Frontal cortex (tissue), 4 donors: ENCODE measurements at places on chromosomes 1 and 21. TPM values are rescaled to one million over a fixed set of nuclear protein-coding genes. Genes with fewer than 3 reads are reported as not detected.

GRCh38 chr1:19872190-19872589 lies 10.0 kb upstream of the OTUD3 start:
- no peak for DNase-seq

DNA sequence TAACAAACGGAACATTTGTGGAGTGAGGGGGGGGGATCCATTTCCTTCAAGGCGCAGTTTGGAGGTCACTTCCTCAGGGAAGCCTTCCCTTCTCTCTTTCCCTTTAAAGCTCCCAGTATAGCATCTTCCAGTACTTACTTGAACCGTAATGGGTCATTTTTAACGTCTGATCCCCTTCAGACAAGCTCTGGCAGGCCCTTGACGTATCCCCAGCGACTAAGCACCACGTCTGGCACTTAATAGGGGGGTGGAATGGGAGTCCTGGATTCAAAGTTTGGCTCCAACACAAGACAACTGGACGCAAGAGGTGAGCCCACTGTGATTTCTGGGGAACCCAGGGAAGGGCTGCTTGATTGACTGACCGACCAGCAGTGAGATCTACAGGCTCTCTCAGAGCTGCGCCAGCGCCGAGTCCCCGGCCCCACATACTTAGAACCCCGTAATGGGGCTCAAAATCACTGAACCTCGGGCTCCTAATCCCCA lies 441 bp downstream of the YARS1 start:
- DNase-seq, result no peak

- no peak for DNase-seq
These were observed 15.4 kb downstream of the DHRS3 start for GRCh38 chr1:12602659-12603024.

DNA sequence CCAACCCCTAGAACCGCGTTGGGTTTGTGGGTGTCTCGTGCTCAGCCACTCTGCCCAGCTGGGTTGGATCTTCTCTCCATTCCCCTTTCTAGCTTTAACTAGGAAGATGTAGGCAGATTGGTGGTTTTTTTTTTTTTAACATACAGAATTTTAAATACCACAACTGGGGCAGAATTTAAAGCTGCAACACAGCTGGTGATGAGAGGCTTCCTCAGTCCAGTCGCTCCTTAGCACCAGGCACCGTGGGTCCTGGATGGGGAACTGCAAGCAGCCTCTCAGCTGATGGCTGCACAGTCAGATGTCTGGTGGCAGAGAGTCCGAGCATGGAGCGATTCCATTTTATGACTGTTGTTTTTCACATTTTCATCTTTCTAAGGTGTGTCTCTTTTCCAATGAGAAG lies 18.7 kb downstream of the TFF3 start:
- no peak for DNase-seq

DNA sequence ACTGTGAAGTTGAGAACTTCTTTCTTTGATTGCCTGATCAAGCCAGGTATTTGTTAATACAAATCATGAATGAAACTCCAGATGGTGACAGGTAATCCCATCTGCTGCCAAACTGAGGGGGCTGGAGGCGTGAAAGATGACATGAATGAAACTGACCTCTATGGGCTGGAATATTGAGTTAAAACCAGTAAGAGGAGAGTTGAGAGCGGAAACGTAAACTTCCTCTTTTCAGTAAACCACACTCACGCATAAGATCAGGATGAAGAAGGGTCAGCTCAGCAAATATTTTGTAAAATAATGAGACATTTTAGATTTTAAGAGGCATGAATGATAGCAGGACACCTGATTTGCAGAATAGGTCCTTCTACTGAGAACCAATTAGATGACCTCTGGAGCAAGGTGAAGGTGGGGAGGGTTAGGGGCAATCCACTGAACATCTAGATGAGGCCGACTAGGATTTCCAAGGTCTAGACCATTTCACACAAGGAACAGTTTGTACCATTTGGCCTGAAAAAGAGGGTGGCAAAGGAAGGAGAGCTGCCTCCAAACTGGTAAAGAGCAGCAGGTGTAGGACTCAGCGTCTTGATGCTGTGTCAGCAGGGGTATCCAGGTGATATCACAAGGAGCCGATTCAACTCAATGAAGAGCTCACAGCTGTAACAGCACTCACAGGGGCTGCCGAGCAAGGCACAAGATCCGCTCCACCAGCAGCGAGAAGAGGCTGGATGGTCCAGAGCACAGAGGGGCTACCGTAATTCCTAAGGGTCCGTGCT lies 132.6 kb downstream of the NTPCR start:
- no peak for DNase-seq

GRCh38 chr1:169708647-169709046 lies 2.8 kb downstream of the SELL start:
- DNase-seq, result no peak

DNA sequence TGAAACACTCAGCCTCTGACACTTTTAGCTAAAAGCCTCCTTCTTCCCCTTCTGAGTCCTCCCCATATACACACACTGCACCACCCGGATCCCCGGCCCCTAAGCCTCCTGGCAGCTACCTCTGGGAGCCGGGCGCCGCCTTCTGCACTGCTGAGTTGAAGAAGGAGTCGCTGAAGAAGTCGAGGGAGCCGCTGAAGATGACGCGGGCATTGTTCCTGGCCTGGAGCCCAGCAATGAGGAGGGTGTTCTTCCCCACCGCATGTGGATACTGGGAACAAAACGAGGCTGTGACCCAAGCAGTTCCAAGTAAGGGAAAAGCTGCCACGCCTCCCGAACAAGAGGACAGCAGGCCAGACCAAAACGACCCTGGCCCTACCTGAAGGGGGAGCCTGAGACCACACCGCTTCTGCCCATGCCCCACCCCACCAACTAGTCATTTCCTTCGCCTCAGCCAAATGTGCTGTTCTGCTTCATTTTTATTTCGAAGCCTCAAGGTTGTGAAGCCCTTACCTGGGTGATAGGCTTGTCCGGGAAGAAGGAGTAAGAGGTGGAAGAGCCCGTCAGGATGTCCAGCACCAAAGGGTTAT lies 7.0 kb downstream of the DDOST start:
- DNase-seq, result no peak

- no peak for DNase-seq
These were observed 20.5 kb upstream of the PRDM15 start for GRCh38 chr21:41899426-41900202.

Gene CHD1L
- 16.3 TPM for total RNA-seq

Gene BSND
- not detected for total RNA-seq

Gene TMPRSS15
- total RNA-seq, result not detected

Gene TEDDM1
- not detected for total RNA-seq

Gene KIF2C
- 2.9 TPM for total RNA-seq

Gene AKR1A1
- 74.6 TPM for total RNA-seq

Gene IQCC
- 3.3 TPM for total RNA-seq

Gene TPR
- 82.7 TPM for total RNA-seq

Gene C8A
- not detected for total RNA-seq
